ENCODE measurements at places on chromosomes 7 and 10.

DNA sequence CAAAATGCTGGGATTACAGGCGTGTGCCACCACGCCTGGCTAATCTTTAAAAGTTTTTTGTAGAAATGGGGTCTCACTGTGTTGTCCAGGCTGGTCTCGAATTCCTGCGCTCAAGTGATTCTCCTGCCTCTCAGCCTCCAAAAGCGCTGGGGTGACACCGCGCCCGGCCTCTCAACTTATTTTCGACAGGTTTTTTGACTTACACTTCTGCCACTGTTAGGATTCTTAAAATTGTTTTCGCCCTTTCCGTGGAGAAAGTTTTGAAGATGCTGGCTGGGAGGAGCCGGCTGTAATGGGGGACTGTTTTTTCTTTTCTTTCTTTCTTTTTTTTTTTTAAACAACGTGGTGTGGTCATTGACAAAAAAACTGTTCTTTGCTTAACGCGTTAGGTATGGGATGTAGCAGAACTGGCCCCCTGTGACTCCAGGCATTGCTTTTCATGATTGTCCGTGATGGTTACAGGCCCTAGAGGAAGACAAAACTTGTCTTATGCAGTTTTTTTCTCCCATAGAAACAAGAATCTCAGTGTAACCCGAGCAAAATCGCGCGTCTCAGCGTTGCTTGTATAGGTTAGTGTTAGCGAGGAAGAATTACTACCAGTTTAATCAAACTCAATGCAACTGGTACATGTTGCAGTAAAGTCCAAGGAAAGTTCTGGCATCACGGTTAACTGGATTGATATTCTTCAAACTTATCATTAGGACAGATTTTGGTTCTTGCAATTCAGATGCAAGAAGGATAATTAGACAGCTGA, 72.2 kb downstream of the DAGLB start:
- DNase-seq: no peak

- no peak for DNase-seq
Observed at GRCh38 chr10:34305189-34305588, 509.9 kb downstream of the PARD3 start.

GRCh38 chr10:43682956-43683355, 34.3 kb upstream of the ZNF32 start:
- no peak for DNase-seq

- no peak for DNase-seq
Observed at GRCh38 chr10:79890469-79890868, 58.4 kb downstream of the SFTPD start.

- DNase-seq: no peak
Observed at GRCh38 chr7:110470420-110470819, 620.5 kb upstream of the LRRN3 start.

GRCh38 chr7:6208573-6209328, 63.7 kb downstream of the CYTH3 start:
- DNase-seq: no peak

- no peak for DNase-seq
Observed at GRCh38 chr10:71092812-71093401, 119.5 kb upstream of the UNC5B start.

DNA sequence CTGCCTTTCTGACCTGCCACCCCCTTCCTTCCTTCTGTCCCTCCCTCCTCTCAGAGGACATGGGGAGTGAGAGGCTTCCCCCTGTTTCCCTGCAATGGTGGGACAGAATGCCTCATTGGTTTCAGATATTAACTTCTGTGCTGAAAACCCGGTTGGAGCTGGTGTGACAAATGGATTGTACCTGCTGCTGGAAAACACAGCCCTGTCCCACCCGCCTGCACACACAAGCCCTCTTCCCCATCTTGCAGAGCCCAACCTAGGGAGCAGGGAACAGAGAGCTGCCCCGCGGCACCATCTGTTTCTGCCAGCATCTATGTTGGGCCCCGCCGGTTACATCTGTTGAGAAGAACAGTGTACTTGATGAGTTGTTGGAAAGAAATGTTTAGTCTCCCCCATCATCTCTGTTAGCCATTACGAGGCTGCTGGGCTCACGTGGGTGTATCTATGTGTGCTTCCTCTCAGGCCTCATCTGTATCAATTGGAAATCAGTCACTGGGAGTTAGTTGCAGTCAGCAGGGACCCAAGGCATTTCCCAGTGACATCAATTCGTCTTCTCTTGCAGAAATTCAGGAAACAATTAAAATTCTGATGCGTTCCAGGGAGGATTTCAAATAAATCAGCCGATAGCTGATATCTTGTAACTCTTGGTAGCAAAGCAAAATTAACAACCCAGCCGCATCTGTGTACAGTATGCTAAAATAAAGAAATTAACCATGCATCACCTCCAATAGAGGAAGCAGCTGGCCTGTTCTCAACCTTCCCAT, 725.6 kb upstream of the GALNT17 start:
- no peak for DNase-seq

DNA sequence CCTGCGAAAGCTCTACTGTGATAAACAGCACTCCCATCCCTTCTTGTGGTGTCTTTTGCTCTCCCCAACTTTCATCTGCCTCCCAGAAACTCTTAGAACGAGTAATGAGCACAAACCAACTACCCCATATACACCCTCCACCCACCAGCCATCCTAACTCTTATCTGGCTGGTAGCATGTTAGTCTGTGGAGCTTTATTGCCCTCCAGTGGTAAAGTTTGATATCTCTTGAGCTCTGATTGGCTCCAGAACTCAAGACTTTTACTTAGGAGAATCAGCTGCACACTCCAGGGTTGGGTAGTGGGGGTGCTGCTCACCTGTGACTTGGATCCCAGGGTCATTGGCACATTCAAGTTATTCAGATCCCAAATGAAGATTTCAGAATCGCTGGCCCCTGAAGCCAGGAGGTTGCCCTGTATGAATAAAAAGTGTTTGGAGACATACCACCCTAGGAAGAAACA, 10.9 kb downstream of the SEC31B start:
- no peak for DNase-seq

GRCh38 chr10:29214551-29214950, 74.3 kb upstream of the LYZL1 start:
- no peak for DNase-seq

DNA sequence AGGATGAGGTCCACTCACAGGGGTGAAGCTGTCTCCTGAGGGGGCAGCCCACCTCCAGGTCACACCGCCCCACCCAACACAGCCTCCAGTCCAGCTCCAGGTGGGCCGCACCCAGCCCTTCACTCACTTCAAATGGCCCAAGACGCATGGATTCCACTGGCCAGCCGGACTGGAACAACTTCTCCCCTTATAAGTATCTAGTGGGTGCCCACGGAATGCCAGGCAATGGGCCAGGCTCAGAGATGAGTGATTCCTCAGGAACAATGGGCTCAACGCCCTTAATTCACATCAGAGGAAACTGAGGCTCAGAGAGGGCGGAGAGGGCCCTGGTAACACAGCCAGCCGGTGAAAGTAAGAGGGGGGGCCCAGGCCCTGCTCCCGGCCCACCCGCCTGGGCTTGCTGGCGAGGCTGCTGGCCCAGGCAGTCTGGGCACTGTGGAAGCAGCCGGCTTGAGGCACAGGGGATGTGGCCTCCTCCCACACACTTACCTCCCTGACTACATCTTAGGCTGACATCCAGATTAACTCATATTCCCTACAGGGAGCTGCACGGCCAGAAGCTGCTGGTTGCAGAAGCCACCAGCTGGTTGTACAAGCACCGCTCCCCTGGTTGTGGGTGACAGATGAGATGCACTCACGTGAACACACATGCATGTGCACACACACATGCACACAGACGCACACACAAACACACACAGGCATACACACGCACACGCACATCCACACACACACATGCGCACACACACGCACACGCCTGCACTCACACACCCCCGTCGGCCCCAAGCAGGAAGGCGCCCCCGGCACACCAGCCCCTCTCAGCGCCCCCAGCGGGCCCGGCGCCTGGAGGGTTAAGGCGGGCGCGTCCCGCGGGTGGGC, 1.0 kb upstream of the FAM20C start:
- no peak for DNase-seq

GRCh38 chr7:87212498-87212897, 7.0 kb downstream of the TMEM243 start:
- no peak for DNase-seq

GRCh38 chr7:73623798-73624668, at the start of gene MLXIPL:
Gene MLXIPL (minus strand): TSS chr7:73624522. CDS start chr7:73624492, 30 bp downstream.
- peak; percentile 5 for DNase-seq
